ENCODE measurements at places on chromosomes 7 and 10.

- no peak for DNase-seq
Measured at GRCh38 chr7:158766570-158767281, 62.1 kb upstream of the NCAPG2 start.

- no peak for DNase-seq
Measured at GRCh38 chr10:106355450-106355849, 809.1 kb downstream of the SORCS1 start.

DNA sequence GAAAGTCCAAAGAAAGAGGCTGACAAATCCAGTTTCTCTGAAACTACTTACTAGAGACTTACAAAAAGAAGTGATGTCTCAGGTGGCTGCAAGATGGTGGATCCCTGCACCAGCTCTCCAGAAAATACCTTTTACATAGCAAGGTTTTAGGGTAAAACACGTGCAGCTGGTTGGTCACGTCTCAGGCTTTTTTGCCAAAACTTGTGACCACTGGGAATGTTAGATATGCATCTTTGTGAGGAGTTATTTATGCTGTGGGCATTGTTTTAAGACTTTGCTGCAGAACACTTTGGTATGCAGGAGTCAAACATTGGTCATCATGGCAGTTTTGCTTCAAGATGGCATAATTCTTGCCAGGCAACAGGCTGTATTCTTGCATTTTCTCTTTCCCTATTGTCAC lies 1352.8 kb downstream of the REEP3 start:
- no peak for DNase-seq

DNA sequence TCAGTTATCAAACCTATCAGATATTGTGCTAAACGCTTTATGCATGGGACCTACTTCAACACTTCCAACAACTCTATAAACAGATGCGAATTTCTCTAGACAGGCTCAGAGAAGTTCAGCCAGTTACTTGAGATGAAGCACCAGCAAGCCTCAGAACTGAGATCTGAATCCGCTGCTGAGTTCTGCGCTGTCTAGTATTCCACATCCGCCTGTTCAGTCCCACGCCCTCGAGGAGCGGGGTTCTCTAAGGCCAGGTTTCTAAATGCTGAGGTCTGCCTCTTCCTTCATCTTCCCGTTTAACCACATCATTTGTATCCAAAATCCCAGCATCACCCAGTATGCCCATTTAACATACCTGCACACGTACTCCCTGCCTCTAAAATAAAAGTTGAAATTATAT lies 297.8 kb upstream of the ZNF32 start:
- no peak for DNase-seq

- no peak for DNase-seq
Measured at GRCh38 chr7:6273917-6274630, 1.6 kb upstream of the CYTH3 start.

DNA sequence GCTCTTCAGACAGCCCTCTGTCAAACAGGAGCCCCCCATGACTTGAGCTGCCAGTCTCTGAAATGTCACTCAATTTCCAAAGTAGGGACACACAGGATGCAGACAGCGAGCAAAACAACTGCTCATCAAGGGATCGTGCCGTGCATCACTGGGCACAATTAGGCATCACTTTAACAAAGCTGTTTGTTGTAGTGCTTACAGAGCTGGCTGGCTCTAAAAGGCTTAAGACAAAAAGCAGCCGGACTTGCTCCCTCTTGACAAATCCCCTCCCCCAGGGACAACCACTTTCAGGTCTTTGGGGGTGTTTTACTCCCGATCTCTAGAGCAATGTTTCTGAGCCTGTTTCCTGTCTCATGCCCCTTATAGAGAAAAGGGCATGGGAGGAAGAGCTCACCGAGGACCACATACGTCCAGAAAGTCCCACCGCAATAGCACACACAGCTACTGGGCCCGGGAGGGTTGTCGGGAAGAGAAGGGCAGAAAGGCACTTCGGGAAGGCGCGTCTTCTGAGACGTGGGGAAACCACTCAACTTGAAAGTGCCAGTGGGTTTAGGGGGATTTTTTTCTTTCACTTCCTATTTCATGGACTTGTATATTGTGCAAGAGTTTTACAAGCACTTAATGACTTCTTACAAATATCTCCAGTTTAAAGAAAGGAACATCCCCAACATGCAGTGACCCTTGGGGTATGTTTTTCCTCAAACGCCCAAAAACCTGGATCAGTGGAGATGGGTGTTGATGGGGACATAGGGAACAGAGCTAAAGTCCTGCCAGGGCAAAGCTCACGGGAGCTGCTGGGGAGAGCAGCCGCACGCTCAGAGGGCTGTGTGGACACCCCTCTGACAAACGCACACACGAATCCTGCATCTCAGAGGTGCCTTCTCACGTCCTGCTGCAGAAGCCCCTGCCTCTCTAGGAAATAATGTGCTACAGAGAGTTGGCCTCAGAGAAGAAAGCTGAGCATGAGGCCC lies 27.1 kb downstream of the LRRC20 start:
- no peak for DNase-seq

DNA sequence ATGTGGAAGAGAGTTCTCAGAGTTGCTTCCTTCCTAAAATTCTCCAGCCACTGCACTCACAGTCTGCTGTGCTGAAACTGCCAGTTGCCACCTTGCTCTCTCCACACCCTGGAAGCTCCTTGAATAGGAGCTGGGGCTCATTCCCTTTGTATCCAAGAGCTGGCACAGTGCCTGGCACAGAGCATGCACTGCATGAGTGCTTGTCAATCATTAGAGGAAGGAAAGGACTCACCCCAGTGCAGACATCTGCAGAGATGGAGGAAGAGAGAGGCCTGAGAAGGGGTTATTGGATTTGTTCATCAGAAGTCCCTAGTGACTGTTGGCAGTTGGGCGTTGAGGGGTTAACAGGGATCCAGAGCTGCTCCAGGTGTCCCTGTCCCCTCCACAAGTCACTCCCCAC lies 41.7 kb upstream of the DUSP5 start:
- DNase-seq: peak; percentile 31

- DNase-seq: no peak
Measured at GRCh38 chr7:117143066-117143465, 179.8 kb downstream of the WNT2 start.

DNA sequence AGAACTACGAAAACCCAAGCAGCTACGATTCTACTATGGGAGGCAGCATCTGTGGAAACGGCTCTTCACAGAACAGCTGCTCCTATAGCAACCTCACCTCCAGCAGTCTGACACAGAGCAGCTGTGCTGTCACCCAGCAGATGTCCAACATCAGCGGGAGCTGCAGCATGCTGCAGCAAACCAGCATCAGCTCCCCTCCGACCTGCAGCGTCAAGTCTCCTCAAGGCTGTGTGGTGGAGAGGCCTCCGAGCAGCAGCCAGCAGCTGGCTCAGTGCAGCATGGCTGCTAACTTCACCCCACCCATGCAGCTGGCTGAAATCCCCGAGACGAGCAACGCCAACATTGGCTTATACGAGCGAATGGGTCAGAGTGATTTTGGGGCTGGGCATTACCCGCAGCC lies 81.6 kb upstream of the SAMD8 start:
- peak; percentile 60 for DNase-seq

DNA sequence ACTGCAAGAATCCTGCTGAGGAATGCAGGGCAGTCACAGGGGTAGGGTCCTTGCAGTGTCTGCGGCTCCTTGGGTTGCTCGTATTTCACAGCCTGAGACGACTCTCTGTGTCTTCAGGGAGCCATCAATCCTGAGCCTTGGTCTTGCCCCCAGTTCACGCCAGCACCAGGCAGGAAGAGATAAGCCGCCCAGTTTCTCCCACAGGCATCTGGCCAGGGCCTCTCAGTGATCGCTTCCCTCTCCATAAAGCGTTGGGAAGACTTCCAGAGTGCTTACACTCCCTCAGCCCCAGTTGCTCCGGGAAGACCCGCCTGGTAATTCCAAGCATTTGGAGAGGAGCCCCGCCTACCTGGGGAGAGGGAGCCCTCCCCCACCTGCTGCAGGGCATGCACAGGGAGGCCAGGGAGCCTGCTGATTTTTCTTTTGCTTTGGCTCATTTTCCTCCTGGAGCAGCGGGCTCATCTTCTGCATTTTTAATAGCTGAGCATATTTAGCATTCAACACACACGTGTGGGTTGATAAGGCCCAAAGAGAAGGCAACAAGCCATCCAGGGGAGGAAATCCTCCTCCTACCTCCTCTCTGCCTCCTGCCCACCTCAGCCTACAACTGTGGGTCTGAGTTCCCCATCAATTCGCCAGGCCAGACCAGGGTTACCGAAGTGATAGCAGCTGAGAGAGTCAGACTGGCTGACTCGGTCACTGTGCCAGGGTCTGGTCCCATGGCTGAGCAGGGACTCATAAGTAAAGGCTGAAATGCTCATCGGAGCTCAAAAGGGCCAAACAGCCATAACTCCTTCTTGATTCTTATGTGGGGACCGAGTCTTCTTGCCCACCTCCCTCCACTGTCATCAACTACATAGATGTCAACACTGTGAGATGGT lies 74.4 kb upstream of the EFCAB10 start:
- DNase-seq: peak; percentile 73
